ENCODE measurements at places on chromosomes 5 and 9.

GRCh38 chr5:135452321-135453030 lies at the start of gene TIFAB:
Gene TIFAB (minus strand): TSS chr5:135452351. CDS start chr5:135449939, 2,412 bp downstream.
- no peak for DNase-seq

GRCh38 chr5:73862796-73863195 lies 236.8 kb downstream of the ARHGEF28 start:
- DNase-seq: no peak

- no peak for DNase-seq
These were observed 87.4 kb downstream of the TLE1 start for GRCh38 chr9:81601639-81602623.

GRCh38 chr5:118548761-118549720 lies 439.3 kb downstream of the DTWD2 start:
- no peak for DNase-seq

Data from activated B cell treated with CpG ODN at 0.5 μM for 24 hours (primary cell).